ENCODE measurements at places on chromosomes 1 and 21.
A peak's percentile ranks its signal among the peaks of the same experiment; 100 is the strongest.

DNA sequence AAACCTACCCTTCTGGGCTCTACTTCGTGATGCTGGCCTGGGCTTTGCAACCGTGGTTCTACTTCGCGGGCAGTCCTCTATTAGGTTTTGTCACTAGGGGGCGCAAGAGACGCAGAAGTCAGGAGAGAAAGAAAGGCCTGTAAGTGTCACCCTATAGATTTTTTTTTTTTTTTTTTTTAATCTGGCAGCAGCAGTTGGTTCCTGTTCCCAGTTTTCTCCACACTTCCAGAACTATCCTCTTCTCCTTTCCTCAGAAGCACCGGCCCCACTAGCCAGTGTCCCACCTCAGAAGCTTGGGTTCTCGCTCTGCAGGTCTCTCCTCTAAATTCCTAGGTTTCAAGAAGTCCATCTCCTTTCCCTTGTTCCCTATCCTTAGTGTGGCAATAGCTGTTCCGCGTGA is 9.1 kb upstream of the LCE2D start:
- DNase-seq: peak; percentile 49

GRCh38 chr1:227917081-227917950 is 30.4 kb downstream of the WNT9A start:
- no peak for DNase-seq

DNA sequence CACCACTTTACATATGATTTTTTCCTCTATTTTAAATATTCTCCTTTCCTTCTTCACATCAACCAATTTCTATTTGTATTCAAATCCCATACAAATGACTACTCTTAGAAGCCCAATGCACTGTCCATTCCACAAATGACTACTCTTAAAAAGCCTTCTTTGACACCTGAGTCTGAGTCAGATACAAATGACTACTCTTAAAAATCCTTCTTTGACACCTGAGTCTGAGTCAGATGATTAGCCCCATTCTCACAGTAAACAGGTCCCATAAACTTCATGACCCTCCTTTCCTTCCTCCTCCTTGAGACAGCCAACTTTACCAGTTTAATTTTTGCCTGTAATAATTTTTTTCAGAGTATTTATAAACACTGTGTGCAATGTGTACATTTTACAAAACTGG is 231.3 kb upstream of the USP25 start:
- DNase-seq: no peak

GRCh38 chr1:243254233-243254926 is 701 bp downstream of the CEP170 start:
- DNase-seq: peak; percentile 68

- no peak for DNase-seq
These were observed 61.2 kb upstream of the VTCN1 start for GRCh38 chr1:117271959-117272358.

GRCh38 chr1:245645894-245646293 is 491.1 kb downstream of the KIF26B start:
- no peak for DNase-seq

DNA sequence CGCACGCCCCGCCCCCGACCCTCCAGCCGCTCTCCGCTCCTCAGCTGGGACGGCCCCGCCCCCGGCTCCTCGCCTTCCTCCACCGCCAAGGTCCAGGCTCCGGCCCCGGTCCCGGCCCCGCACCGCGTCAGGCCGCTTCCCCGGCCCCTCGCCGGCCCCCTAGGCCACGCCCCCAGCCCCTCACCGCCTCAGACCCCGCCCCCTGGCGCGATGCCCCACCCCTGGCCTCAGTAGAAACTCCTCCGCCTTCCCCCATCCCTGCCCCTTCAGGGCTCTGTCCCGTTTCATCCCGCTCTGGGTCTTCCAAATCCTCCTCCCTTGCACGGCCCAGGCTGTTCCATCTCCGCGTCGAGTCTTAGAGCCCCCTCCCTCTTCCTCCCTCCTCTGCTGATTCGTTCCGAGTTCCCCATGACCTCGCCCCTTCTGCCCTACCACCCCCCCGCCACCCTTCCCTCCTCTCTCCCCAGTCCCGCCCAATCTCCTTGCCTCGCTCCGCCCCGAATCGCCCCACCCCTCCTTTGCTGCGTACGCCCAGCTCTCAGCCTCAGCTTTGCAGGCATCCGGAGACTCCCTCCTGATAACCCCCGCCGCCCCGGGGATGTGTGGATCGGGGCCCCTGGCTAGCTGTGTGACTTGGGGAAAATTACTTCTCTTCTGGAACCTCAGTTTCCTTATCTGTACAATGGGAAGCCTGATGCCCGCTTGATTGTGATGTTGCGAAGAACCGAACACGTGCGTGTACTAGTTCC is 448 bp upstream of the ASAP3 start:
- peak; percentile 95 for DNase-seq

GRCh38 chr1:159977364-159978106 is 23.5 kb upstream of the SLAMF9 start:
- no peak for DNase-seq

DNA sequence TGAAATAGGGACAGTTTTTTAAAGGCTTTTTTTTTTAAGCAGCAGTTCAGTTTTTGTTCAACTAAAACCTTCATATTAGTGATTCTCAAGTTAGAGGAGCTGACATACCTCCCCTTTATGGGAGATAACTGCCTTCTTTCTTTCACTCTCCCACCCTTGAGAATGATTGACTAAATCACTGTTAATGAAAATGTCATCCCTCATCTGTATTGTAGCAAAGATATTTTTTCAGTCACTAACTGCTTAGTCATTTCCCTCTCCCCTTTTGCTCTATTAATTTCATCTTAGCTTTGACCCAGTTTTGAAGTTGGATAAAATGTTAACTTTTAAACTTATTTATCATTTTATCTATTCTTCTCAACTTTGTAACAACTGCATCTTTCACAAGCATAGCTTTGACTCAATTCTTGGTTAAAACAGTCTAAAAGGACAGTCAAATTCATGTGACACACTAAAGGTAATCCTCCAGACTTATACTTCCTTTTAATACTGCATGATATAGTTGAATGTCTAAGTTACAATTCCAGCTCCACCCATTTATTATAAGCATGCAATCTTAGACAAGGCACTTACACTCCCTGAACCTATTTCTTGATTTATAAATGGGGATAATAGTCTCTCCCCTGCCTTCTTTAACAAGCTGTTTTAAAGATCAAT is 17.1 kb downstream of the CAPZA1 start:
- no peak for DNase-seq

- peak; percentile 88 for DNase-seq
These were observed at the start of gene DISC1 for GRCh38 chr1:231626535-231626950. TSS of gene DISC1 (plus strand) at chr1:231626790. CDS start at chr1:231626868, 78 bp downstream.

DNA sequence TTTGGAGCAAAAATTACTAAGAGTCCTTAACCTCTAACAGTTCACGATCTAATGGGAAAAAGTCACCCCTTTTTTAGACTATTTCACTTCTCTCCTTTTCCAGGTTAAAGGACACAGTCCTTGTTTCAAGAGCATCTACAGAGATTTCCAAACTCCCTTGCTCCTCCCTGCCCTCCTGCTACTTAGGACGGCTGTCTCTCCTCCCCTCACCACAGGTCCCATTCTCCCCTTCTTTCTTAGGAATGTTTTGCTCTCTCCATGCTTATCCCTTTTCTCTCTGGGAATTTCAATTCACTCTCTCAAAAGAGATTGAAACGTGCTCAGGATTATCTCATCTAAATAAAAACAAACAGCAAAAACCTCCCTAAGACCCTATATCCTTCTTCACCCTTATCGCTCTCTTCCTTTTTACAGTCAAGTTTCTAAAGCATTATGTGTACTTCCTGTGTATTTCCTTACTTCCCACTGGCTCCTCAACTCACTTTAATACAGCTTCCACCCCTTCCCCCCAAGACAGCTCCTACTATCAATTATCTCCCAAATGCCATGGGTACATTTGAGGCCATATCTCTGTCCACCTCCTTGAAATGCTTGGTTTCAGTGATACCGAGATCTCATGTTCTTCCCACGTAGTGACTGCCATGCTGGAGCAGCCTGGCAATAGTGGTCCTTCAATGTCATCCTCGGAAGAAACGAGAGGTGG is 43.2 kb upstream of the ZNF281 start:
- no peak for DNase-seq

DNA sequence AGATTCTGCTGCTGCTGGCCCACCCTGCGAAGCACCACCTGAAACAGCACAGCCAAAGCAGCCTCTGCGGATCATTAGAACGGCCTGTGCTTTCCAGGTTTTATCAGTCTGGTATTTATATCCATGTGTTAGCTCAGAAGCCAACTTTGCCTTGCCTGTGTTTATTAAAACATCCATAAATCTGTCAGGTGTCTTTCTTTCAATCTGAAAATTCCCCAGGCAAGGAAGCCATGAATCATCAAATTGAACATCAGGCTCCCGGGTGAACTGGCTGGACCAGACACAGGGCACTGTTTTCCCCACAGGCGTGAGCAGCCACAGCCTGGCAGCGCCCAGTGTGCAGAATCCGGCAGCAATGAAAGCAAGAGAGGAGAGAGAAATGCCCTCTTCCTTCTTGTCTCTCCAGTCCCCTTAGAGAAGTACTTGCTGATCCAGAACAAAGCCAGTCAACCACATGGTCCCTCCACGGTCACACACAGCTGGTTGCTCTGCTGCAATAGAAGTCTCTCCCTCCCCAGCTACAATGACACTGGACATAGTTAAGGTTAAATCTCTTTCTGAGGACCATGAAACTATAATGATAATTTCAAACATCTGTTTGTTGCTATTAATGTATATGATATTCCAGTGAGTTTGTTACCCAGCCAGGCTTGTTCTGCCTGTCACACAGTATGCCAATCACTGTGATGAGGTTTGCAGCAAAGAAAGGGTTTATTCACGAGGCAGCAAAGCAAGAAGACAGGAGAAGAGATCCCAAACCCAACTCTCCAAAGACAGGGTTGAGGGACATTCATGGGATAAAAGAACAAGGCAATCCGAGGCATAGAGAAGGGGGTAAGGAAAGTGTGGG is 212.1 kb upstream of the FMN2 start:
- DNase-seq: no peak

GRCh38 chr1:87983841-87984240 is 655.2 kb downstream of the LMO4 start:
- DNase-seq: no peak

- DNase-seq: no peak
These were observed 25.8 kb upstream of the PIGC start for GRCh38 chr1:172469717-172470116.

GRCh38 chr1:227709451-227709850 is 25.7 kb downstream of the JMJD4 start:
- no peak for DNase-seq

Data from fibroblast of skin of right quadriceps (primary cell).